ENCODE measurements at places on chromosomes 16 and 17. TPM values are rescaled to one million over a fixed set of nuclear protein-coding genes. Genes with fewer than 3 reads are reported as not detected.

- H3K36me3 ChIP-seq = no peaks in the 10 kb centered on the region
- no peaks in the 10 kb centered on the region for H3K27me3 ChIP-seq
- no peak overlapping the region for H3K27ac ChIP-seq
- H3K4me3 ChIP-seq = no peak overlapping the region
Observed at GRCh38 chr17:13702266-13702665, 100.5 kb upstream of the HS3ST3A1 start.

DNA sequence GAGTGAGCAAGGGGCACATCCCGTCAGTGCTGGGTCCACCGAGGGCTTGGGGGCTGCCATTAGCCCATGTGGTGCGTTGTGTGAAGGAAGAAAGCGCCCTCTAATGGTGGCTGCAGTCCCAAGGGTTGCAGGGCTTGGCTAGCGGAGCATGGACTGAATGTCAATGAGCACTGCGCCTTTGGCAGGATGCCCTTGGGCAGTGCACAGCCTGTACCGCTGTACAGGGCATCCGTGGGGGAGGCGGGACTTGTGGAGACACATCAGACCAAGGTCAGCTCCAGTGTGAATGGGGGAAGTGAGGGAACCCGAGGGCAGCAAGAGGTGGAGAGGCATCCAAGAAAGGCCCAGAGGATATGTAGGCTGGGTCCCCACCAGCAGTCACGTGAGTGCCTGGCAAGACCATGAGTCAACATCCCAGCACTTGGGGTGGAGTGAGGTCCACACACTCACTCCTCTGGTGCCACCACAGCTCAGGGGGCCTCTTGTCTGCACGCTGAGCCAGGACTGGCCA is 75.5 kb upstream of the MED9 start:
- H3K36me3 ChIP-seq = no peaks in the 10 kb centered on the region
- no peak overlapping the region for H3K27ac ChIP-seq
- no peaks in the 10 kb centered on the region for H3K4me1 ChIP-seq

DNA sequence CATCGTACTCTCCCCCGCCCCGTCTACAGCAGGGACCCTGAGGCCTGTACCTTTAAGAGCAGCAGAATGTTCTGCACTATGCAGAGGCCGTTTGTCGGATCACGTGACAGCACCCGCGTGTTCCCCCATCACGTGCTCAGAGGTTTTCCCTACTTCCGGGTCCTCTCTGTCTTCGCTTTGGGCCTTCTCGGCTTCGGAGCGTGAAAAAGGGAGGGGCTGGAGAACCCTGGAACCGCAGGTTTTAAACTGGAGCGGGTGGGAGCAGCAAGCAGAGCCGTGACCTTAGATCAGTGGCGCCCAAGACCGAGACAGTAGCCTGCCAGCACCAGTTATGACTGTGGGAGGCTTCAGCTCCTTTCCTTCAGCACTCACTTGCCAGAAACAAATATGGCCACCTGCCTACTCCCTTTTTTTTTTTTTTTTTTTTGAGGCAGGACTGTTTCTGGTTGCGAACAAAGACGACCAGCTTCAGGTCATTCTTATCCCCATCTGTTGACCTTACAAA is at the start of gene CLN3:
Gene CLN3, minus strand, starts transcription at position 105 of the 505 bp plus-strand sequence. CDS start 315 bp downstream, outside the sequence.
- DNase-seq = peak; percentile 92
- H3K36me3 ChIP-seq = no peaks in the 10 kb centered on the region
- H3K4me3 ChIP-seq = peak within 1 kb of the TSS; percentile 99
- H3K4me1 ChIP-seq = peaks cover 2% of the 10 kb centered on the region

- no peak for DNase-seq
- H3K4me1 ChIP-seq = peaks cover 7% of the 10 kb centered on the region
- H3K4me3 ChIP-seq = peak overlapping the region; percentile 93
- no peak overlapping the region for H3K27ac ChIP-seq
- H3K27me3 ChIP-seq = no peaks in the 10 kb centered on the region
Observed at GRCh38 chr17:35588196-35588920, 1.2 kb downstream of the AP2B1 start.

- no peaks in the 10 kb centered on the region for H3K4me1 ChIP-seq
- no peak overlapping the region for H3K27ac ChIP-seq
- H3K27me3 ChIP-seq = no peaks in the 10 kb centered on the region
- H3K36me3 ChIP-seq = no peaks in the 10 kb centered on the region
Observed at GRCh38 chr17:55391244-55391757, 30.3 kb downstream of the MMD start.

GRCh38 chr16:48317026-48317425 is 68.2 kb downstream of the SIAH1 start:
- H3K27me3 ChIP-seq = no peaks in the 10 kb centered on the region
- no peak for DNase-seq
- no peak overlapping the region for H3K27ac ChIP-seq
- no peaks in the 10 kb centered on the region for H3K4me1 ChIP-seq
- no peaks in the 10 kb centered on the region for H3K36me3 ChIP-seq

DNA sequence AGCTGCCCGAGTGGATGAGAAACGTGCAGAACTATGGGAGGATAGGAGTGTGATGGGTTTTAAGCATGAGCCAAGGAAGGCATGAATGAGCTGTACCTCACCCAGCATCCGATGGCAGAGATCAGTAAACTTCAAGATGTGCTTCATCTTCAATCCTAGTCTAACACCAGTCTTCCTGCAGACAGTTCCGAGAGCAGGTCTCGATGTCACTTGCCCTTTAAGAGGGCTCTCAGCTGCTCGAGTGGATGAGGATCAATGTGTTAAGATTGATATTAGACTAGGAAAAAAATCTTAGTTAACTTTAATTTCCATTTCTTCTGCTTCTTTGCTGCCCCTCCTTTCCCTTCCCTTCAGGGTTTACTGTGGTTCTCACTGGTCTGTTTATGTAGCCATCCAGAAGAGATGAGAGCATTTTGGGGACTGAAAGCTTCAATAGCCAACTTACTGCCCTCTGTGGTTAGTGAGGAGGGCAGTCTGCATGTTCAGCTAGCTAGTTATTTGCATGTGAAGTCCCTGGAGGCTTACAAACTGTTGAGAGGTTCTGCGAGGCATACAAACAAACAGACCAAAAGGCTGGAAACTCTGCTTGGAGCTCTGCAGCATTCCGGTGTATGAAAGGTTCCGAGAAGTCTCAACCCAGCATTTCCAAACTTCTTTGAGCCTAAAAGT is 15.3 kb downstream of the KLHL36 start:
- no peaks in the 10 kb centered on the region for H3K27me3 ChIP-seq
- H3K4me3 ChIP-seq = no peak overlapping the region
- no peaks in the 10 kb centered on the region for H3K4me1 ChIP-seq

GRCh38 chr17:40621578-40621977 is 26.0 kb downstream of the SMARCE1 start:
- no peak overlapping the region for H3K4me3 ChIP-seq
- no peaks in the 10 kb centered on the region for H3K36me3 ChIP-seq
- no peak overlapping the region for H3K27ac ChIP-seq
- H3K27me3 ChIP-seq = no peaks in the 10 kb centered on the region

GRCh38 chr16:53503991-53504663 is 1.1 kb upstream of the AKTIP start:
- no peaks in the 10 kb centered on the region for H3K36me3 ChIP-seq
- DNase-seq = peak; percentile 66
- peak overlapping the region; percentile 63 for H3K4me3 ChIP-seq
- peaks cover 9% of the 10 kb centered on the region for H3K4me1 ChIP-seq
- H3K27ac ChIP-seq = peak overlapping the region; percentile 92

DNA sequence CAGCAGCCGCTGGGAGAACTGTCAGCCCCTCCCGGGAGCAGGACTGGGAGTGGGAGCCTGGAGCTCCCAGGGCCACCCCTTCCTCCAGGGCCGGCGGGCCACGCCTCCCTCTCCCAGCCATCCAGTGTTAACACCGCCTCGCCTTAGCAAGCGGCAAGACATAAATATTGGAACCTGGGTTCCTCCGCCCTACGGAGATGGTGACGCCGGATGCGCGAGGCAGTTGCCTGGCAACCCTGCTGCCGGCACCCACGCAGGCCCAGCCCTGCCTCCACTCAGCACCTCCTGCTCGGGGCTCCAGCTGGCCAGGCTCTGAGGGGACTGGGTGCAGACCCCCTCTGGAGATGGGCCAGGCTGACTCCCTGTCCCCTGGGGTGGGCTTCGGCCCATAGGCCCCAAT is 27.4 kb upstream of the CACNA1H start:
- H3K4me3 ChIP-seq = no peak overlapping the region
- no peaks in the 10 kb centered on the region for H3K36me3 ChIP-seq
- no peak overlapping the region for H3K27ac ChIP-seq
- no peak for DNase-seq

DNA sequence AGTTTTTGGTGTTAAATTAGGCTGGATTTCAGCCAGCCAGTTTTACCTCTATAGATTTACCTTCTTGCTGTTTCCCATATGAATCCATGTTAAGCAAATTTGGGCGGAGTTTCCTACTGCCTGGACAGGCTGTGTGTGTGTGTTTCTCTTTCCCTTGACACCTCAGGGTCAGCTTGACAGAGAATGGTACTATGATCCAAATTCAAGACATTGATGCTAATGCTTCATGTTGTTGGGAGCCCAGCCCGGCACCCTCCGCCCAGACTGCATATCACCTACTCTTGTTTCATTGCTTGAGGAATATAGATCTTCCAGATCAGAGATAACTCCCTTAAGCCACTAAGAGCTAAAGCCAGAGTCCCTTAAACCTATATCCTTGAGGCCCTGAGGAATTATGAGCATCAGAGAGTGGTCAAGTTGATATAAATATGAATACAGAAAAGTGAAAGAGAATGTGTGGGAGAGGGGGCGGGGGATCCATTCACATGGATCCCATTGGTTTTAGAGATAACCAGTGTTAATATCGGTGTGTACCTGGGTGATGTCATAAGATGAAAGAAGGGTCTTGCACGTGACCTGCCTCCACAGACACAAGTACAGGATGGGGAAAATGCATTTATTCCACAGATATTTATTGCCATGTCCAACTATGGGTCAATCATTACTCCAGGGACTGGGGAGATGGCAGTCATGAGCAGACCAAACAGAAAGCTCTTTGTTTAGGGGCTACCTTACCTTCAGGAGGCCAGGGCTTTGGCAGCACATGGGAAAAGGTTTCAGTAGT is 69.7 kb downstream of the WIPI1 start:
- no peaks in the 10 kb centered on the region for H3K27me3 ChIP-seq
- no peak for DNase-seq
- H3K4me3 ChIP-seq = no peak overlapping the region

DNA sequence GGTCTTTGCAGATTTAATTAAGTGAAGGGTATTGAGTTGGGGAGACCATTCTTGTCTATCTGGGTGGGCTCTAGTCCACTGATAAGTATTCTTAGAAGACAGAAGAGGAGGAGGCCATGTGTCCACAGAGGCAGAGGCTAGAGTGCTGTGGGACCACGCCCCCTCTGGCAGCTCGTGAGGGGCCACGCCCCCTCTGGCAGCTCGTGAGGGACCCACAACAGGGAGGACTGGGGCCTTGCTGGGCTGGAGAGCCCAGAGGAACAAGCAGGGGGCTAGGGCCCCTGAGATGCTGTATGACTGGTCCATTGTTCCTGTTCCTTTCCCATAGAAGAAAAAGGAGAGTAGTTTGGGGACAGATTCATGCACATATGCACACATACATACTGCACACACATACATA is 106.8 kb downstream of the METRNL start:
- DNase-seq = peak; percentile 16
- H3K4me3 ChIP-seq = no peak overlapping the region
- H3K4me1 ChIP-seq = peaks cover 15% of the 10 kb centered on the region
- H3K36me3 ChIP-seq = no peaks in the 10 kb centered on the region
- no peak overlapping the region for H3K27ac ChIP-seq

DNA sequence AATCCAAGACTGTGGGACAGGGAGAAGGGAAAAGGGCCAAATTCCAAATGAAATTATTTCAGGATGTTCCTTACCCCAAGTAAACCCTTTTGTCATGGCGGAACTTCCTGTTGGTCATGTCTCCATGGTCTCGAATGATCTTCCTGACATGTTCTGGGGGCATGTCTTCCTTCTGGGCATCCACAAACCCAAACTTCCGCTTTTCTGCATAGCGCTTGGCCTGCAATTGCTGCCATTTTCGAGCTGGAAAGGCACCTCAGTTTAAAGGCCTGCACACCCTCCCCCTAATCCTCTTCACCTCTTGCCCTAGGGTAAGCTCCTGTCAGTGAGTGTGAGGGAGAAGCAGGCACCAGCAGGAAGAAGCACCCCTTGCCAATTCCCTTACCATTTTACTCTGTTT is 1.2 kb downstream of the PRPF8 start:
- DNase-seq = no peak
- H3K36me3 ChIP-seq = no peaks in the 10 kb centered on the region
- H3K27ac ChIP-seq = no peak overlapping the region
- no peaks in the 10 kb centered on the region for H3K27me3 ChIP-seq

GRCh38 chr17:77011173-77012011 is 129.4 kb upstream of the SEC14L1 start:
- H3K27ac ChIP-seq = no peak overlapping the region
- H3K4me3 ChIP-seq = no peak overlapping the region
- H3K27me3 ChIP-seq = no peaks in the 10 kb centered on the region
- no peaks in the 10 kb centered on the region for H3K36me3 ChIP-seq
- no peaks in the 10 kb centered on the region for H3K4me1 ChIP-seq

- no peaks in the 10 kb centered on the region for H3K36me3 ChIP-seq
- peak; percentile 59 for DNase-seq
- H3K4me1 ChIP-seq = peaks cover 45% of the 10 kb centered on the region
- H3K27ac ChIP-seq = peak overlapping the region; percentile 89
Observed at GRCh38 chr17:19383681-19384470, 3.1 kb downstream of the MFAP4 start.

DNA sequence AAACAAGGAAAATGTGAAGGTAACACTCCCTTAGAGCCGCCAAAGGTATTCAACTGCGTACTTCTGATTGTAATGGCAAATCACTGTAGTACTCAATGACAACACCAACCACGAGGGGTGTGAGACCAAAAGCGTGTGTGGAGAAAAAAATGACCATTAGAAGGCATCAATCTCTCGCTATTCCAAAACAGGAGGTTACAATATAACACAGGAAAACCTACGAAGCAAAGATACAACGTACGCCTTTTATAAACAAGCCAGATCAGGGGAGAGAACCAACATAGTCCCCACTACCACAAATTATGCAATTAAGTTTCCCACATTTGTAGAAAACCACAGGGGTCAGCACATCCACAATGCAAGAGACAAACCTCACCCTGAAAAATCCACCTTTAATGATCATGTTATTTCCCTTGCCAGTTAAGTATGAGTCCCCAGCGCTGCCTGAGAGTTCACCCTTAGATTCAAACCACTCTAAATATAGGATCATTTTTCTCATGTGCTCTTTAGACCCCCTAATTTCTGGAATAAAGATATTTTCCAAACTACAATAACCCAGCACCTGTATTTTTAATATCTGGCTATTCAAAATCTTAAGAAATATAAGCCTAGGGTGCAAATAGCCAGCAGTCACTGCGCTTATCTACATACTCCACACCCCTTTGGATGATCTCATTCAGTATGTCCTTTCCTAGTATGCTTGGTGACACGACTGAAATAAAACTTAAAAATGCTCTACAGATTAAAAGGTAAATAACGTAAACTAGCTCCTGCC is 12.4 kb downstream of the TEX14 start:
- no peaks in the 10 kb centered on the region for H3K27me3 ChIP-seq
- H3K36me3 ChIP-seq = no peaks in the 10 kb centered on the region
- no peaks in the 10 kb centered on the region for H3K4me1 ChIP-seq
- H3K4me3 ChIP-seq = no peak overlapping the region

GRCh38 chr17:10094797-10095196 is 103.6 kb downstream of the GAS7 start:
- DNase-seq = no peak
- peaks cover 1% of the 10 kb centered on the region for H3K4me1 ChIP-seq
- H3K36me3 ChIP-seq = no peaks in the 10 kb centered on the region
- H3K27ac ChIP-seq = no peak overlapping the region
- no peak overlapping the region for H3K4me3 ChIP-seq

FBXW10 gene
- total RNA-seq = not detected

TMEM114 gene
- total RNA-seq = not detected

TAT gene
- not detected for total RNA-seq

RAMP2 gene
- total RNA-seq = 18.6 TPM

SPAG5 gene
- 3.7 TPM for total RNA-seq

ZNF423 gene
- 29.9 TPM for total RNA-seq

C17orf113 gene
- total RNA-seq = 2.3 TPM

SLC35G6 gene
- total RNA-seq = not detected

HOXB5 gene
- total RNA-seq = 0.45 TPM

KREMEN2 gene
- 0.57 TPM for total RNA-seq
